ENCODE measurements at places on chromosomes 3 and 15.

- peaks cover 10% of the 10 kb centered on the region for H3K4me1 ChIP-seq
- H3K4me3 ChIP-seq = no peak overlapping the region
- no peaks in the 10 kb centered on the region for H3K36me3 ChIP-seq
- no peak for DNase-seq
Measured at GRCh38 chr15:101091080-101092017, 160.5 kb downstream of the CHSY1 start.

DNA sequence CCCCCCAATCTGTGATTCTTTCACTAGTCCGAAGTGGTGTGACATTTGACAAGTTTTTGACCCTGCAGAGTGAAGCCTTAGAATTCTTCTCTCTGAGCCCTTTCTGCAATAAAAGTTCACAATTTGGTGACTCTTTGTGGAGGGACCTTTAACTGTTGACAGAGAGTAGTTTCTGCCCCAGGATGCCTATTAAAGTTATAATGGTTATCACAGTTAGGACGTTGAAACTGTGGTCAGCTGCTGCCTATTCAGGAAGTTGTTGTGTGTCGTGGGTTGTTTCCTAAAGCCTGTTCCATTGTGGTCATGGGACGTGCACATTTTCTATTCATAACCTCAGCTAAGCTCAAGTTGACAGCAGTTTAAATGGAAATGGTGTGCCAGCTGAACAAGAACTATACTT is 274.5 kb downstream of the NEK10 start:
- H3K27me3 ChIP-seq = no peaks in the 10 kb centered on the region
- no peak overlapping the region for H3K27ac ChIP-seq
- peaks cover 28% of the 10 kb centered on the region for H3K4me1 ChIP-seq

GRCh38 chr3:36546226-36546625 is 165.9 kb downstream of the STAC start:
- no peak for DNase-seq
- no peak overlapping the region for H3K27ac ChIP-seq
- H3K36me3 ChIP-seq = peaks cover 3% of the 10 kb centered on the region
- H3K4me1 ChIP-seq = peaks cover 2% of the 10 kb centered on the region
- no peaks in the 10 kb centered on the region for H3K27me3 ChIP-seq

GRCh38 chr15:38564557-38565286 is at the start of gene RASGRP1:
TSS of gene RASGRP1 (minus strand) at chr15:38564814. CDS start at chr15:38564628, 186 bp downstream.
- H3K4me1 ChIP-seq = no peaks in the 10 kb centered on the region
- H3K4me3 ChIP-seq = peak within 1 kb of the TSS; percentile 72
- no peaks in the 10 kb centered on the region for H3K36me3 ChIP-seq
- no peak for DNase-seq
- H3K27ac ChIP-seq = no peak within 1 kb of the TSS

GRCh38 chr3:136377508-136377907 is 127.4 kb downstream of the PCCB start:
- DNase-seq = no peak
- H3K36me3 ChIP-seq = peaks cover 3% of the 10 kb centered on the region
- no peak overlapping the region for H3K4me3 ChIP-seq
- no peaks in the 10 kb centered on the region for H3K27me3 ChIP-seq
- H3K4me1 ChIP-seq = no peaks in the 10 kb centered on the region

- H3K27ac ChIP-seq = no peak overlapping the region
- H3K36me3 ChIP-seq = peaks cover 3% of the 10 kb centered on the region
- H3K27me3 ChIP-seq = no peaks in the 10 kb centered on the region
- H3K4me3 ChIP-seq = no peak overlapping the region
- DNase-seq = no peak
Measured at GRCh38 chr15:62553911-62554563, 389.0 kb upstream of the C2CD4B start.

GRCh38 chr3:132229641-132230040 is 87.6 kb upstream of the ACP3 start:
- H3K27me3 ChIP-seq = no peaks in the 10 kb centered on the region
- no peak overlapping the region for H3K4me3 ChIP-seq
- DNase-seq = no peak
- H3K4me1 ChIP-seq = no peaks in the 10 kb centered on the region

- H3K4me1 ChIP-seq = no peaks in the 10 kb centered on the region
- DNase-seq = no peak
- no peaks in the 10 kb centered on the region for H3K36me3 ChIP-seq
- no peak overlapping the region for H3K4me3 ChIP-seq
- no peaks in the 10 kb centered on the region for H3K27me3 ChIP-seq
Measured at GRCh38 chr15:36653851-36654250, 74.4 kb downstream of the CDIN1 start.

DNA sequence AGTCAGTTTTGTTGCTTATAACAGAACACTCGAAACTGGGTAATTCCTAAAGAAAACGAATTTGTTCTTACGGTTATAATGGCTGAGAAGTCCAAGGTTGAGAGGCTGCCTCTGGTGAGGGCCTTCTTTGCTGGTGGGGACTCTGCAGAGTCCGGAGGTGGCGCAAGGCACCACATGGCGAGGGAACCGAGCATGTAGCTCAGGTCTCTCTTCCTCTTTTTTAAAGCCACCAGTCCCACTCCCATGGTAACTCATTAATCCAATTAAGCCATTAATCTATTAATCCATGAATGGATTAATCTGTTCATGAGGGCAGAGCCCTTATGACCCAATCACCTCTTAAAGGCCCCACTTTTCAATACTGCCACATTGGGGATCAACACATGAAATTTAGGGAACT is 50.0 kb downstream of the ROPN1B start:
- no peak overlapping the region for H3K27ac ChIP-seq
- no peaks in the 10 kb centered on the region for H3K4me1 ChIP-seq
- H3K27me3 ChIP-seq = no peaks in the 10 kb centered on the region
- DNase-seq = no peak
- peaks cover 7% of the 10 kb centered on the region for H3K36me3 ChIP-seq

GRCh38 chr3:172717493-172718088 is 6.7 kb upstream of the NCEH1 start:
- H3K27me3 ChIP-seq = no peaks in the 10 kb centered on the region
- H3K4me1 ChIP-seq = no peaks in the 10 kb centered on the region
- H3K27ac ChIP-seq = no peak overlapping the region

GRCh38 chr3:172276103-172276502 is 172.2 kb downstream of the GHSR start:
- H3K27ac ChIP-seq = no peak overlapping the region
- no peak overlapping the region for H3K4me3 ChIP-seq
- H3K36me3 ChIP-seq = no peaks in the 10 kb centered on the region

- DNase-seq = no peak
- no peaks in the 10 kb centered on the region for H3K36me3 ChIP-seq
- H3K27me3 ChIP-seq = no peaks in the 10 kb centered on the region
Measured at GRCh38 chr3:181741417-181741816, 29.7 kb downstream of the SOX2 start.

- no peaks in the 10 kb centered on the region for H3K36me3 ChIP-seq
- no peak for DNase-seq
- no peaks in the 10 kb centered on the region for H3K4me1 ChIP-seq
- H3K27ac ChIP-seq = no peak overlapping the region
Measured at GRCh38 chr3:122215592-122216298, 32.3 kb downstream of the CASR start.

DNA sequence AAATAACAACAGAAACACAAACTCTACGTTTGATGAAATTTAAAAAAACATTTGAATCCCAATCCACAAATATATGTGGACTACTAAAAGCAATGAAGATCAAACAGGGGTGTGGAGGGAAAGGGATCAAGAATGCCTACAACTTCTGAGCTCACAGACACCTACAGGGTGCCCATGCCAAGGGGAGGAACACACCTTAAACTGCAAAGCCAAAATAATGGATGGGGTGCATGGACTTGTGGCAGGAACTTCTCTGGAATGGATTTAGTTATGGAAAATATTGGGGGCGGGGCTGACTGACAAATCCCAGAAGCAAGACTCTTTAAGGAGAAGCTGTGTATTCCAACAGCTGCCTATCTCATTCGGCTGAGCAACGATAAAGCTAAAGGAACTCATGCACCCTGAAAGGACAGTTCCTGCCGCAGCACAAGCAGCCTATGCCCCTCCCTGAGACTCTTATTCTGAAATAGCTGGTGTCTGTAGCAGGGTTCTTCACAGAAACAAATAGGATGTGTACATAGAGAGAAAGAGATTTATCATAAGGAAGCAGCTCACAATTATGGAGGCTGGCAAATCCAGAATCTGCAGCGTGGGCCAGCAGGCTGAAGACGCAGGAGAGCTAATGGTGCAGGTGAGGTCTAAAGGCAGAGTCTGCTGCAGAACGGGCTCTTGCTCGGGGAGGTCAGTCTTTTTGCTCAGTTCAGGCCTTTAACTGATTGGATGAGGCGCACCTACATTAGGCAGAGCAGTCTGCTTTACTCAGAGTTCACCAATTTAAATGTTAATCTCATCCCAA is 24.5 kb upstream of the PLA2G4D start:
- H3K27me3 ChIP-seq = no peaks in the 10 kb centered on the region
- no peaks in the 10 kb centered on the region for H3K36me3 ChIP-seq
- no peaks in the 10 kb centered on the region for H3K4me1 ChIP-seq

- H3K4me1 ChIP-seq = no peaks in the 10 kb centered on the region
- no peak overlapping the region for H3K27ac ChIP-seq
- H3K4me3 ChIP-seq = no peak overlapping the region
- peaks cover 24% of the 10 kb centered on the region for H3K36me3 ChIP-seq
Measured at GRCh38 chr3:45682311-45682710, 6.9 kb upstream of the SACM1L start.

GRCh38 chr3:151838574-151839312 is 24.8 kb downstream of the AADAC start:
- H3K4me3 ChIP-seq = no peak overlapping the region
- no peak overlapping the region for H3K27ac ChIP-seq
- peaks cover 4% of the 10 kb centered on the region for H3K4me1 ChIP-seq
- no peaks in the 10 kb centered on the region for H3K27me3 ChIP-seq

DNA sequence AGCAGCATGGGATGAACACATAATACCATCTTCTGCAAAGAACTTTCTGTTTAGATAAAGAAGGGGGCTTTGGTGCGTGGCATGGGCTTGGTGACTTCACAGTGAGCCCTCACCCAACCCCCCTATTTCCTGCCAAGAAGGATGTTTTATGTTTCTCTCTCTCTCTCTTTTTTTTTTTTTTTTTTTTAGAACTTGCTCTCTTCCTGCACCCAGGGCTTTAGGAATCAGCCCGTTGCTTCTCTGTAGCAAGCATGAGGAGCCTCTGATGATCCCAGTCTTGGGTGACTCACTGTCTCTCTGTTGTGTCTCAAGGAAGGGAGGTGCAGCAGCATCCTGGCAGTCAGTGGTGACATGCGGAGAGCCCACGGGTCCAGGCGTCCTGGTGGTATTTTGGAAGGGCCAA is 49.1 kb downstream of the CCK start:
- no peak overlapping the region for H3K4me3 ChIP-seq
- H3K36me3 ChIP-seq = peaks cover 40% of the 10 kb centered on the region
- DNase-seq = no peak
- H3K27ac ChIP-seq = no peak overlapping the region

DNA sequence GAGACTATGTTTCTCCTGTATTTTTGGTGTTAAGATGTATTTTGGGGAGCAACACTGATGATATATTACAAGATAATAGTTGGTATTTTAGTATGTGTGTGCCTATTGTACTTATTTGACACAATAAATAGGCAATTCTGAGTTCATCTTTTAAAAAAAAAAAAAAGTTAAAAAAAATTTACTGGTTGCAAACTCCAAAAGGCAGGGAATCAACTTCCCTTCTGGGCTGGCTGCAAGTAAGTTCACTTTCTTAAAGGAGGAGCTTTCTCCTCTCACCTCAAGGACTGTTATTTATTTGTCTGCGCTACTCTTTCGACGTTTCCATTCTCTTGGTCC is 335 bp upstream of the VPS8 start:
- H3K27ac ChIP-seq = peak overlapping the region; percentile 56
- H3K4me1 ChIP-seq = peaks cover 6% of the 10 kb centered on the region
- H3K4me3 ChIP-seq = peak overlapping the region; percentile 73

- DNase-seq = no peak
- H3K4me3 ChIP-seq = no peak overlapping the region
- H3K27ac ChIP-seq = peak overlapping the region; percentile 37
- no peaks in the 10 kb centered on the region for H3K4me1 ChIP-seq
- H3K36me3 ChIP-seq = no peaks in the 10 kb centered on the region
Measured at GRCh38 chr15:71807125-71807629, 3.2 kb upstream of the NR2E3 start.

- DNase-seq = no peak
- no peaks in the 10 kb centered on the region for H3K36me3 ChIP-seq
- no peaks in the 10 kb centered on the region for H3K4me1 ChIP-seq
- no peak overlapping the region for H3K4me3 ChIP-seq
Measured at GRCh38 chr15:86077070-86077469, 2.6 kb upstream of the AGBL1 start.
